Subcutaneous preadipocyte (primary cell): ENCODE measurements at places on chromosomes 16 and 17. TPM values are rescaled to one million over a fixed set of nuclear protein-coding genes. Genes with fewer than 3 reads are reported as not detected.

The DNAI2 gene
- not detected in 2 replicates for total RNA-seq

The CCNF gene
- 27.2 and 40.3 TPM in 2 replicates for total RNA-seq

The CBX2 gene
- 1.1 and 3.5 TPM in 2 replicates for total RNA-seq

The GLP2R gene
- not detected in 2 replicates for total RNA-seq

The SUMO2 gene
- total RNA-seq: 90.4 and 105 TPM in 2 replicates

The LPCAT2 gene
- total RNA-seq: 5.1 and 6.6 TPM in 2 replicates

The SLC16A11 gene
- total RNA-seq: 0.20 TPM in 1 of 2 replicates, not detected in the other

The EFCAB5 gene
- total RNA-seq: under 0.01 TPM in 2 replicates

The CES5A gene
- not detected in 2 replicates for total RNA-seq

The ARHGAP23 gene
- 16.9 and 27.8 TPM in 2 replicates for total RNA-seq

The ADGRG1 gene
- total RNA-seq: 2.9 and 6.8 TPM in 2 replicates

The CNGB1 gene
- not detected in 2 replicates for total RNA-seq

The YPEL2 gene
- total RNA-seq: 8.2 and 11.0 TPM in 2 replicates

The LCAT gene
- 5.1 and 11.1 TPM in 2 replicates for total RNA-seq

The TNP2 gene
- total RNA-seq: not detected in 2 replicates

The CD300E gene
- total RNA-seq: not detected in 2 replicates

The PIP4K2B gene
- 48.3 and 50.0 TPM in 2 replicates for total RNA-seq

The NXPH3 gene
- total RNA-seq: under 0.01 TPM in 1 of 2 replicates, not detected in the other

The CBFA2T3 gene
- not detected in 2 replicates for total RNA-seq

The NPW gene
- total RNA-seq: 1.5 TPM in 1 of 2 replicates, not detected in the other

The NTN3 gene
- under 0.01 and 0.20 TPM in 2 replicates for total RNA-seq

The VWA3A gene
- total RNA-seq: 0.20 and 0.37 TPM in 2 replicates

The TNFRSF17 gene
- not detected in 2 replicates for total RNA-seq

The CMTM2 gene
- total RNA-seq: not detected in 2 replicates

The PRSS21 gene
- total RNA-seq: 0.59 and 0.73 TPM in 2 replicates

The CSH2 gene
- total RNA-seq: not detected in 2 replicates

The SYNGR2 gene
- 1.5 and 1.8 TPM in 2 replicates for total RNA-seq
